ENCODE measurements at places on chromosomes 13 and 19.
A peak's percentile ranks its signal among the peaks of the same experiment; 100 is the strongest.

DNA sequence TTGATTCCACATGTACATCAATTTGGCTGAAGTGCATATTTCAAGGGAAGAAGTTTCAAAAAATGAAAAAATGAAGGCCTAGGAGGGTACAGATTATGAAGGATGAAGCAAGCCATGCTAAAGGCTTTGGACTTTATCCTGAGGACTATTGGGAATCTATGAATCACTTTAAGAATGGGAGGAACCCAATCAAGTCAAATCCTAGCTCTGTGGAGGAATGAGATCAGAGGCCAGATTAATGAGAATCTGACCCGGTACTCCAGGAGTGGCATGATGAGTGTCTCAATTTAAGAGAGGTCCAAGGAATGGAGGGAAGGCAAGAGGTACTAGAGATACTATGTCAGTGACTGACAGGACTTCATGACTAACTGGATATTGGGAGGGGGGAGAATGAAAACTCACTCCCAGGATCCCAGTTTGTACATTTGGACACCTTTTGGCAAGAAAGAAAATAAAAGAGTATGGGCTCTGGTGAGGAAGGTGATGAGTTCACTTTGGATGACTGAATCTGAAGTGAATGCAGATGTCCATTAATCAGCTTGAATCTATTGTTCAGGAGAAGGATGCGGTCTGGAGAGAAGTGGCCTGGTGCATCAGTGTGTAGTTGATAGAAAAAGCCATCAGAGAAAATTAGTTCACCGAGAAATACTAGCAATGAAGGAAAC lies 349.0 kb downstream of the EFNB2 start:
- no peak for DNase-seq

GRCh38 chr19:34193439-34193838 lies 21.1 kb downstream of the LSM14A start:
- DNase-seq, result no peak

- DNase-seq, result no peak
Observed at GRCh38 chr19:29587059-29587458, 19.0 kb upstream of the POP4 start.

DNA sequence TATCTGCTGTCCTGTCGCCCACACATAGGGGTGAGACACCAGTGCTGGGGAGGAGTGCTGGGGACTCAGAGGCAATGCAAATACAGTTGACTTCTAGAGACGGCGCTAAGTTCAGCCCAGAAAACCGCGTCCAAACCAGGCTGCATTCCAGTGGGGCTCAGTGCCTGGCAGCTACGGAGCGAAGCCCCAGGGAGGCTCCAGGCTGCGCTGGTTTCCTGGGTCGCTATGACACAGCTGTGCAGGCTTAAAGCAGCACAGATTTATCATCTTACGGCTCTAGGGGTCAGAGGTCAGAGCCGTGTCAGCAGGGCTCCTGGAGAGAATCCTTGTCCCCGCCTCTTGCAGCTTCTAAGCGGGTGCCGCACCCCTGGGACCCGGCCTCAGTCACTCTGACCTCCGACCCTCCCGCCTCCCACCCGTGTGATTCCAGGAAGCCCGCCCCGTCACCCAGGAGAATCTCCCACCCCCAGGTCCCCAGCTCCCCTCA lies 61.6 kb downstream of the ANKRD10 start:
- DNase-seq, result no peak

- DNase-seq, result peak; percentile 75
Observed at GRCh38 chr19:6738787-6739389, 592 bp upstream of the TRIP10 start.

DNA sequence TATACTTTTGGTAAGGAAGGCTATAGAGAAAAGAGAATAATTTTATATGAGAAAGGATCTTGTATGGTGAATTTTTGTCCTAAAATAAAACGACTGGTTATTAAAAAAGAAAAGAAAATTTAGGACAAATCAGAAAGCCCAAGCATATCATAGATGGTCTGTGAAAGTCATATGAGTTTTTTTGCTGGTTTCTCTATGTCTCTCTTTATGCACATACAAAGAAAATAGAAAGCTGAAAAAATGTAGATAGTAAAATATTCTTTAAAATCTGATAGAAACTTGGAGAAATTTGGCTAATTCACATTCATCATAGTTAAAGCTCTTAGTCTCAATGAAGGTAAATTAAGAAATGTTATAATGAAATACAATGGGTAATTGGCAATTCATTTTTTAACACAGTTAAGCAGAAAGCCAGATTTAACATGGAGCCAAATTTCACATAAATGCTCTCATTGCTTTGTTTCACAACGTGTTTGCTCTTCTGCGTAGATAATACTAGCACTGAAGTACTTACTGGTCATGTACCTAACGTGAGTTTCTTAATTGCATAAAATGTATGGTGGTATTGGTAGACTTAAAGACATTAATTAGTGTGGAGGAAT lies 621.5 kb upstream of the ATXN8OS start:
- no peak for DNase-seq

GRCh38 chr19:48121909-48122371 lies 11.3 kb upstream of the PLA2G4C start:
- DNase-seq, result no peak

DNA sequence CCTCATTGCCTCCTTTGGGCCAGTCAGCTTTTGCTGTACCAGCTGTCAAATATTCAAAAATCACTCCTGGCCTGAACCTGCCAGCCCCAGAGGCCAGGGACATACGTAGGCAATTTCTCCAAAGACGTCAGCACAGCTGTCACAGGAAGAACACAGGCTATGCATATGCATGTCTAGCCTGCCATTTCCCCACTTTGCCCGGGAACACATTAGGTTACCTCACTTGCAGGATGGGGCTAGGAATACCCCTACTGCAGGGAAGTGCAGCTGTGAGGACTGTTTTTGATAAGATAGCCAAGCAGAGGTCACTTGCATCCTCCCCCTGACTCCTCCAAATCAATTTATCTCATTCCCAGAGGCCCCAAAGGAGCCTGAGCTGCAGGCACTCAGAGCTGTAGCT lies 2.8 kb downstream of the ZNF667 start:
- no peak for DNase-seq

DNA sequence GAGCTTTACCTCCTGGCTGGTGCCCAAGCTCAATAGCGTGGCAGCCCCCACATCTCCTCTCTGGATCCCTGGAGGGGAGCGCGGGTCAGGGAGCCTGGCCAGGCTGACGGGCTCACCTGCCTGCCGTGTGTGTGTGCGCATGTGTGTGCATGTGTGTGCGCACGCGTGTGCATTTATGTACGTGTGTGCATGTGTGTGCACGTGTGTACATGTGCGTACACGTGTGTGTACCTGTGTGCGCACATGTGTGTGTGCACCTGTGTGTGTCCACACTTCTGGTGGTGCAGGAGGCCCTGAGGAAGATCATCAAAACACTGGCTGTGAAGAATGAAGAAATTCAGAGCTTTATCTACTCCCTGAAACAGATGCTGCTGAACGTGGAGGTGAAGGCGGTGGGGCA lies 1.3 kb downstream of the FSD1 start:
- no peak for DNase-seq

DNA sequence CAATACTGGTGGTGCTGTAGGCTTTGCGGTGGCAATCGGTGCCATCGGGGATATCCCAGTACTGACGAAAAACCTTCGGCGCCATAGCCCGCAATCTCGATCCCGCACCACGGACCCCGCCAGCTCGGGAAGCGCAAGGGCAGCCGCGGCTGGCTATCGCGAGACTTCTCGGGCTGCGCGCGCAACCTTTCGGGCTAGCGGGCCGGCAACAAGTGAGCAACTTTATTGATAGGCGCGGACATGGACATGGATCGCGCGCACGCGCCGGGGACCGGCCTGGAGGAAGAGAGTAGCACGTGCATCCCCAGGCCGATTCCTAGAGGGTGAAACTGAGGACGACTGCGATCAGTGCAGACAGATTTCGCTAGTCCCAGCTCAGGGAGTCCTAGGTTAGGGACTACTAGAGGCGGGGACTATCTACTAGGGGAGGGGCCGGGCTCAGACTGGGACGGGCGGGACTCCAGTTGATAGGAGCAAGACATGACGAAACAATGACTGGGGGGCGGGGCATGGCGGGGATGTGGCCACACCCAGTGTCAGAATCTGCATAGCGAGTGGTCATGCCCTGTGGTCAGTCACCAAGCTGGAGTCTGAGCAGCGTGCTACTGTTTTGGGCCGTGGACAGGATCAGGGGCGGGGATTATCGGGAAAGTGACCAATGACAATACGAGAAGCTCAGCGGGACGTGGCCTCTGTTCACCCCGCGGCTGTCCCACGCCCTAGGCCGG lies at the start of gene NDUFA11:
NDUFA11 (minus strand) TSS at position 167 of the 728 bp plus-strand sequence; CDS start at position 85, 82 bp downstream.
- DNase-seq, result peak; percentile 99

GRCh38 chr19:4676955-4677731 lies 7.0 kb upstream of the MYDGF start:
- DNase-seq, result no peak

DNA sequence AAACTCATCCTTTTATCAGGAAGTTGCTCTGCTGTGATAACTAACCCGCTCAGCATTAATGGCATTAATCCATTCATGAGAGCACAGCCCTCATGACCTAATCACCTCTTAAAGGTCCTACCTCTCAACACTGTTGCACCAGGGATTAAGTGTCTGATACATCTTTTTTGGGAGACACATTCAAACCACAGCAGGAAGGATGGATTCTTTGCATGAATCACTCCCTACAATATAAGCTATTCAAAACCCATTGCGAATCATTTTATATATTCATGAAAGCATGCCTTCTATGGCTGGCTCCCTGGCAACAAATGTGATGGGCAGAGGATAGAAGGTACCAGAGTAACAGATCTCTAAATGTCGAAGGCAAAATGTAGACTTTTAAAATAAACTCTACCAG lies 27.6 kb downstream of the ARL11 start:
- DNase-seq, result no peak

DNA sequence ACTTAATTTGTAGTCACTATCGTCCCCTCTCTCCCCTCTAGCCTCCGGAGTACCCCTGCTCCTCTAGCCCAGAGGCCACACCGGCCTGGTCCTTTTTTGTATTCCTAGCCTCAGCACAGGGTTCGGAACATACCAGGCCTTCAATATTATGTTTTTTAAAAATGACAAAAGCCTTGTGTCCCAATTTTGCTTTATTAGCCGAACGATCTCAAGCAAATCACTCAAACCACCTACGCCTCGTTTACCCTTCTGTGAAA lies 463 bp upstream of the POMP start:
- DNase-seq, result no peak

DNA sequence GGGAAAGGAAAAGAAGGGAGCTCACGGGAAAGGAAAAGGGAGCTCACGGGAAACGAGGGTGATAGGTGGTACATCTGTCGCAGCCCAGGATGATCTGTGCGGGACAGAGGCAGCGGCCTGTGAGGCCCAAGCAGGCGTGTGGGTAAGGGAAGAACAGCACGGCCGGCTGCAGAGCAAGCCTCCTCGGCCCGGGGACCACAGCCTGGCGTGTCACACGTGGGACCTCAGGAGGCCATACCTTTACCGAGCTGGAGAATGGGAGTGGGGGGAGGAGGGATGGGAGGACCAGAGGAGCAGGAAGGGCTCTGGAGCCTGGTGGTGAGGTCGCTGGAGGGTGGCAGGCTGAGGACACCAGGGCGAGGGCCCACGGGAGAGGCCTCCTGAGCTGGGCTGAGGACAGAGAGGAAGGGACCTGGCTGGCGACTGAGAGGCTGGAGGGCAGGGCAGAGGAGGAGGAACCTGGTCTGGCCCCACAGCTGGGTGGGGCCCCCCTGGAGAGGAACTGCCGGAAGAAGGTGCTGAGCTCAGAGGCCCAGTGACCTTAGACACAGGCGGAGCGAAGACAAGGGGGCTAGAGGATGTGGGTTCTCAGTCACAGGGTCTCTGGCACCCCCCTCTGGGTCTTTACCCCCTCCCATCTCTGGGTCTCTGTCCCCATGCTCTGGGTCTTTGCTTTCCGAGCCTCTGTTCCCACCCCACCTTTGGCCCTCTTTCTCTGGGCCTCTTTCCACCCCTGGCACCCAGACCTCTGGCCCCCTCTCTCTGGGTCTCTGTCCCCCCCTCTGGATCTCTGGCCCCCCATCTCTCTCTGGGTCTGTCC lies 2.9 kb upstream of the FTL start:
- DNase-seq, result peak; percentile 93

DNA sequence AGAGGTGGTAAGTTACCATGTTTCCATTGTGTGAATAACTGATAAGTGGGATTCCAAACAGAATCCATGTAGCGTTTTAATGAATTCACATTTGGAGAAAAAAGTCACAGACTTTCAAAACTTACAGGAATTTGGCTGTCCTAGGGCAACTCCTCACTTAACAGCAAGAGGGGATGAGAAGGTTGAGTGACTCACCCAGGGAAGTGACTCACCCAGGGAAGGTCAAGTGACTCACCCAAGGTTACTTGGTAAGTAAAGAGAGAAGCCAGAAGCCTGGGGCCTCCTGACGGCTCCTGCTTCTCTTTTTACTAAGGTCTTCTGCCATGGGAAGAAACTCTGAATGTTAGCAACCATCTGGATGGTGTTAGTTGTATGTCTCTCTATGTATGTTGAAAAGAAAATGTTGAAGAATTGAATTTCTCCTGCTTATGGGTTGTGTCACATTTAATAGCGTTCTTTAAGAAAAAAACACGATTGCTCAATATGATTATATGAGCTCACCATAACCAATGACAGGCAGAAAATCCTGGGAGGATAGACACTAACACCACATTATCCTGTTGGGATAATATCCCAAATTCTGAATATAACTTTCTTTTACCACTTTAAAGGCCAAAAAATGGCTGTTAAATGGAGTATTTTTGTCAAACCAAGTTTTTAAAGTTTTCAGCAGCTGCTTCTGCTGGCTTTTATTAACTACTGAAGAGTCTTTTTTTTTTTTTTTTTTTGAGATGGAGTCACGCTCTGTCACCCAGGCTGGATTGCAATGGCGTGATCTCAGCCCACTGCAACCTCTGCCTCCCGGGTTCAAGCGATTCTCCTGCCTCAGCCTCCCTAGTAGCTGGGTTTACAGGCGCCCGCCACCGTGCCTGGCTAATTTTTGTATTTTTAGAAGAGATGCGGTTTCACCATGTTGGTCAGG lies 195.6 kb downstream of the GGACT start:
- no peak for DNase-seq

- no peak for DNase-seq
Observed at GRCh38 chr19:2727640-2727944, 6.4 kb upstream of the DIRAS1 start.

DNA sequence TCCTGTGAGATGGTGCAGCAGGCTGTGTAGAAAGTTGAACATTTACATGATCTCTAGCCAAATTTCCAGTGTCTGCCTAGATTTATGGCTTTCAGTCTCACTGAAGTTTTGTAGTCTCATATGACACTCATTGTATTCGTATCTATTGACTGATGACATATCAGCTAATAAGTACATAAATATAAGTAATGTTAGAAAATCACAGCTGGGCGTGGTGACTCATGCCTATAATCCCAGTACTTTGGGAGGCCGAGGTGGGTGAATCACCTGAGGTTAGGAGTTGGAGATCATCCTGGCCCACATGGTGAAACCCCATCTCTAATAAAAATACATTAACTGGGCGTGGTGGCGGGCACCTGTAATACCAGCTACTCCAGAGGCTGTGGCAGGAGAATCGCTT lies 54.7 kb upstream of the HTR2A start:
- DNase-seq, result no peak

- DNase-seq, result no peak
Observed at GRCh38 chr13:113876346-113877148, 12.7 kb upstream of the GAS6 start.

DNA sequence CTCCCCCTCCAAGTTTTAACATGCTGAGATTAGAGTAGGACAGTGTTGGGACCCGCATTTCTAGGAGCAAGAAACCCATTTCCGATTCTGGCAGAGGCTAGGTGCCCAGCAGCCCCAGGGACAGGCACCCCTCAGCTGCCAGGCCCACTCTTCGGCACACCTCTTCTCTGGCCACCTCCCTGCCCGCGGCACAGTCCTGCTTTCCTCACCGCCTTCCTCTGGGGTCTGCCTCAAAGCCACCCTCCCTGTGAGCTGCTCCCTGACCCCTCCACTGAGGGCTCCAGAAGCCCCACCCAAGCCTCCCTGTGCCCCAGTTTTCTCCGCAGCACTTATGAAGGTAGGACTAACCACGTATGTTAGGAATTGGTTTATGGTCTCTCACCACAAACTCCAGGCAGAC lies 79.9 kb downstream of the STK24 start:
- DNase-seq, result no peak
